ENCODE measurements at places on chromosomes 4 and X. TPM values are rescaled to one million over a fixed set of nuclear protein-coding genes. Genes with fewer than 3 reads are reported as not detected.

GRCh38 chrX:51421972-51422597, 74.3 kb downstream of the NUDT11 start:
- no peak for DNase-seq

Gene PABPC4L
- polyA plus RNA-seq, result 7.5 TPM

DNA sequence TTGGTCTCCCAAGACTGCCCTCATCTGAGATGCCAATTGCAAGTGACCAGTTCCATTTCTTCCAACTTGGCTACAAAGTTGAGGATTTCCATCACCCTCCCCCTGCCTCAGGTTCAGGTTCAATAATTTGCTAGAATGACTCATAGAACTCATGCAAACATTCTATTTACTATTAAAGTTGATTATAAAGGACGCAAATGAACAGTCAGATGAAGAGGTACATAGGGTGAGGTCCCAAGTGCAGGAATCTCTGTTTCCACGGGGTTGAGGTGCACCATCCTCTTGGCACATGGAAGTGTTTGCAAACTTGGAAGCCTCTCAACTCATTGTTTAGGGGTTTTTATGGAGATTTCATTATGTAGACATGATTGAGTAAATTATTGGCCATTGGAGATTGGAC, 41.0 kb downstream of the FGFBP1 start:
- no peak for DNase-seq

Gene HS6ST2
- polyA plus RNA-seq, result 48.2 TPM

Gene SMARCA1
- polyA plus RNA-seq, result 78.2 TPM

Gene ITGB1BP2
- polyA plus RNA-seq, result 114 TPM

DNA sequence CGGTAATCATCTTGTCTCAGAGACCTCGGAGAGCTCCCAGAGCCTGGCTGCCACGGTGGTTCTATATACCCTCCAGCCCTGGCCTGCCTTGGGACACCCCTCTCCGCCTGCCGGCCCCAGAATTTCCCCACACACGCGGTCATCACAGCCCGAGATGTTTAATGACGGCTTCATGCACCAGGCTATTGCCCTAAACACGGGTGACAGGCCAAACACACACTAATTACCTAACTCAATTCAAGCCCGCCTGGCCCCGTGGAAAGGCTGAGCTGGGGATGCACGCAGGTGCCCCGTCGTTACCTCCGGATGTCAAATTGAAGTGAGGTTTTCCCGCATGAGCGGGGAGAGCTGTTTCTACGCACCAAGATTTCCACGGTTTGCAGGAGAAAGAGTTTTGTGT, 72.9 kb upstream of the PPP2R3B start:
- DNase-seq, result no peak

Gene PNPLA4
- 17.3 TPM for polyA plus RNA-seq

Gene MAML3
- polyA plus RNA-seq, result 6.0 TPM

- no peak for DNase-seq
Measured at GRCh38 chr4:71303850-71304249, 35.0 kb upstream of the SLC4A4 start.
